Placental pericyte (primary cell): ENCODE measurements at places on chromosomes 6 and 20. TPM values are rescaled to one million over a fixed set of nuclear protein-coding genes. Genes with fewer than 3 reads are reported as not detected.

Gene MAN1A1
- 55.0 and 131 TPM in 2 replicates for total RNA-seq

Gene TAP2
- total RNA-seq: 5.0 and 30.4 TPM in 2 replicates

Gene CASS4
- total RNA-seq: under 0.01 and 8.9 TPM in 2 replicates

Gene REM1
- total RNA-seq: not detected in 2 replicates

Gene DHX35
- total RNA-seq: 8.5 and 12.6 TPM in 2 replicates

Gene OOEP
- total RNA-seq: 0.72 and 0.88 TPM in 2 replicates

Gene BTNL2
- total RNA-seq: not detected in 2 replicates

Gene PRDM13
- total RNA-seq: not detected in 2 replicates

Gene EPPIN
- total RNA-seq: not detected in 2 replicates

Gene OTOR
- total RNA-seq: not detected in 2 replicates

Gene RIMS4
- total RNA-seq: not detected in 2 replicates

Gene SLA2
- total RNA-seq: not detected in 2 replicates

Gene APCDD1L
- total RNA-seq: 3.5 and 30.2 TPM in 2 replicates

Gene EFCAB8
- under 0.01 and 0.14 TPM in 2 replicates for total RNA-seq

Gene SULF2
- 3.3 and 5.5 TPM in 2 replicates for total RNA-seq

Gene OPRL1
- 0.86 and 0.88 TPM in 2 replicates for total RNA-seq

Gene SLC22A3
- 7.3 and 19.3 TPM in 2 replicates for total RNA-seq

Gene GHRH
- not detected in 2 replicates for total RNA-seq

Gene POFUT1
- 43.8 and 61.3 TPM in 2 replicates for total RNA-seq

Gene SLC4A11
- 2.2 and 2.9 TPM in 2 replicates for total RNA-seq

Gene CLPSL2
- not detected in 2 replicates for total RNA-seq

Gene FILIP1
- total RNA-seq: 0.43 and 1.3 TPM in 2 replicates

Gene RBBP8NL
- not detected in 2 replicates for total RNA-seq

Gene IP6K3
- 0.29 and 2.6 TPM in 2 replicates for total RNA-seq
